ENCODE measurements at places on chromosomes 4 and X.

DNA sequence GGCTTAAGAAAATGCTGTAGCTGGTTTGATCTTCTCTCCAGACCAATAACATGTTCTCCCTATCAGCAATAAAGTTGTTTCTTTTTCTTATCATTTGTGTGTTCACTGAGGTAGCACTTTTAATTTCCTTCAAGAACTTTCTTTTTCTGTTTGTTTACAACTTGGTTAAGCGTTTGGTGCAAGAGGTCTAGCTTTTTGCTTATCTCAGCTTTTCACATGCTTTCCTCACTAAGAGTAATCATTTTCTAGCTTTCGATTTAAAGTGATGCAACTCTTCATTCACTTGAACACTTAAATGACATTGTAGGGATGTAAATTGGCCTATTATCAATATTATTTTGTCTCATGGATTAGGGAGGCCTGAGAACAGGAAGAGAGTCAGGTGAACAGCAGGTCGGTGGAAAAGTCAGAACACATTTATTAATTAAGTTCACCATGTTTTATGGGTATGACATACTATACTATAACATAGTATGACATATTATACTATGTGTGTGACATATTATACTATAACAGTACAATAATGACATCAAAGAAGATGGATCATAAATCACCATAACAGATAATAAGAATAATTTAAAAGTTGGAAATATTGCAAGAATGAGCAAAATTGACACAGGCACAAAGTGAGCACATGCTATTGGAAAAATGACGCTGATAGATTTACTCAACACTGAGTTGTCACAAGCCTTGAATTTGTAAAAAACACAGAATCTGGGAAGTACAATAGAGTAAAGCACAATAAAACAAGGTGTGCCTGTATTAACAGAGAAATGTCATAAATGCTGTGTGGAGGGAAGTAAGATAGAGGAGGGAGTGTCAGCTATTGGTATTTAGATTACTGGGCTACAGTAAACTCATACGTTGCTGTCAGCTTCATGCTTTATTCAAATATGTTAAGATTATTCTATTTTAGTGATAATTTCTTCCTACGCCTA, 218.6 kb upstream of the SLC7A11 start:
- DNase-seq: no peak
- no peak overlapping the region for H3K27ac ChIP-seq
- no peak overlapping the region for H3K4me3 ChIP-seq
- H3K36me3 ChIP-seq: no peaks in the 10 kb centered on the region

GRCh38 chrX:110514509-110514908, 155.9 kb downstream of the RTL9 start:
- H3K27me3 ChIP-seq: no peaks in the 10 kb centered on the region
- no peak overlapping the region for H3K27ac ChIP-seq
- no peaks in the 10 kb centered on the region for H3K36me3 ChIP-seq
- no peaks in the 10 kb centered on the region for H3K4me1 ChIP-seq
- DNase-seq: no peak
- H3K4me3 ChIP-seq: no peak overlapping the region

GRCh38 chrX:53831662-53832635, 145.4 kb upstream of the HUWE1 start:
- H3K27ac ChIP-seq: no peak overlapping the region
- H3K36me3 ChIP-seq: no peaks in the 10 kb centered on the region
- no peak for DNase-seq

- no peaks in the 10 kb centered on the region for H3K27me3 ChIP-seq
- no peaks in the 10 kb centered on the region for H3K4me1 ChIP-seq
These were observed 41.4 kb downstream of the SRPX2 start for GRCh38 chrX:100685284-100685996.

GRCh38 chrX:111868726-111869638, 7.0 kb upstream of the TRPC5OS start:
- H3K4me3 ChIP-seq: no peak overlapping the region
- no peaks in the 10 kb centered on the region for H3K36me3 ChIP-seq
- peaks cover 3% of the 10 kb centered on the region for H3K4me1 ChIP-seq

GRCh38 chr4:73729534-73730165, 10.7 kb upstream of the CXCL8 start:
- H3K27ac ChIP-seq: no peak overlapping the region
- no peak overlapping the region for H3K4me3 ChIP-seq
- no peaks in the 10 kb centered on the region for H3K27me3 ChIP-seq
- peak; percentile 37 for DNase-seq
- peaks cover 20% of the 10 kb centered on the region for H3K4me1 ChIP-seq

GRCh38 chr4:116705466-116705865, 379.9 kb downstream of the TRAM1L1 start:
- DNase-seq: no peak
- H3K4me3 ChIP-seq: no peak overlapping the region
- H3K4me1 ChIP-seq: no peaks in the 10 kb centered on the region
- no peaks in the 10 kb centered on the region for H3K27me3 ChIP-seq
- H3K36me3 ChIP-seq: no peaks in the 10 kb centered on the region

- H3K4me3 ChIP-seq: no peak overlapping the region
- H3K27me3 ChIP-seq: no peaks in the 10 kb centered on the region
These were observed 305.6 kb upstream of the NR3C2 start for GRCh38 chr4:148747721-148748268.

GRCh38 chr4:39330353-39330752, 35.8 kb downstream of the RFC1 start:
- no peaks in the 10 kb centered on the region for H3K27me3 ChIP-seq
- no peak overlapping the region for H3K27ac ChIP-seq
- H3K4me1 ChIP-seq: no peaks in the 10 kb centered on the region
- no peak for DNase-seq
